ENCODE measurements at places on chromosomes 4 and X.

DNA sequence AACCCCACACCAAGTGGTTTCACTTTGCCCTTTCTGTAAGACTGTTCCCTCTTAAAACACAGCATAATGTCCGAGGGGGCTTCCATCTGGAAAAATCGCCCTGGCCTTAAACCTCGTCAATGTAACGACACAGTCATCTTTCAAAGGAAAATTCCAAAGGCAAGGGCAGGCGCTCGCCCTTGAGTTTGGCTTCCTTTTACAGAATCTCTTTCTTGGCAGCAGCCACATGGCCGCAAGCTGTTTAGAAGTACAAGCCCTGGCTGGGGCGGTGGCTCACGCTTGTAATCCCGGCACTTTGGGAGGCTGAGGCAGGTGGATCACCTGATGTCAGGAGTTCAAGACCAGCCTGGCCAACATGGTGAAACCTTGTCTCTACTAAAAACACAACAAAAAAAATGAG lies 27.1 kb upstream of the GRPEL1 start:
- DNase-seq: no peak

DNA sequence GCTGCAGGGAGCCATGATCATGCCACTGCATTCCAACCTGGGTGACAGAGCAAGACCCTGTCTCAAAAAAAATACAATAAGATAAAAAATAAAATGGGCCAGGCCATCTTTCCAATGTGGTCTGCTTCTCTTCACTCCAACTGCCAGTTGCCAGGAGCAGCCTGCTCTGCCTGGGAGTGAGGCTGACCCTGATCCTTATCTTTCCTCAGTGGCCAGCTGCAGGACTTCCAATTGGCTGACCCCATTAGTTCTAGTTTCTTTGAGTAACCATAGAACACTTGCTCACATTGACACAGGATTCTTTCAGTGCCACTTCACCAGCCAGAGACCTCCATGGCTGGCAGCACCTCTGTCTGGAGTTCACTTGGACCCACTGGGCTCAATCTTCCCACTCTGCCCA lies 258.6 kb downstream of the MID1IP1 start:
- DNase-seq: no peak

DNA sequence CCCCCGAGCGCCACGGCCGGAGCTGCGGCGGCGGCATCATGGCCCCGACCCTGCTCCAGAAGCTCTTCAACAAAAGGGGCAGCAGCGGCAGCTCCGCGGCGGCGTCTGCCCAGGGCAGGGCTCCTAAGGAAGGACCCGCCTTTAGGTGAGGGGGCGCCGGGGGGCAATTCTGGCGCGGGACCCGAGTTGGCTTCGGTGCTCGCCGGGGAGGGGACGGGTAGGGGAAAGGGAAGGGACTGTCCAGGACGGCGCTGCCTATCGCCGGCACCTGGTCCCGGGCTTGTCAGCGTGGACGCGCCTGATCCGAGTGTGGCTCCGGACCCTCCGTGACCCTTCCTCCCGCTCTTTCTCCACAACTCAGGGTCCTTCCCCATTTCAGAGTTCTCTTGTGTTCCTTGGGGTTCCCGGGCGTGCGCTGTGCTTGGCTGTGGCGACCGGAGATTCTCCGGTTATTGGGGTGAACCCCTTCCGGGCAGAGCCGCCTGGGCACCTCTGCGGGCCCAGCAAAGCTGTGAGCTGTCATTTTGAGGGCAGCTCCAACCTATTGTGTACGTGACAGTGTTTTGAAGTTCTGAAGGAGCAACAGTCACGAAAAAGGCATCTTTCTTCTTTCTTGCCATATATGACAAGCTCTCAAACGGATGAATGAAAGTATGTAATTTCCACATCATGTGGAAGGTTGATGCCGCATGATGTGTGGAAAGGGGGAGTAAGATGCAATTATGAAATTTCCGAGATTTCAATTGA lies 522 bp downstream of the FNIP2 start:
- peak; percentile 3 for DNase-seq

DNA sequence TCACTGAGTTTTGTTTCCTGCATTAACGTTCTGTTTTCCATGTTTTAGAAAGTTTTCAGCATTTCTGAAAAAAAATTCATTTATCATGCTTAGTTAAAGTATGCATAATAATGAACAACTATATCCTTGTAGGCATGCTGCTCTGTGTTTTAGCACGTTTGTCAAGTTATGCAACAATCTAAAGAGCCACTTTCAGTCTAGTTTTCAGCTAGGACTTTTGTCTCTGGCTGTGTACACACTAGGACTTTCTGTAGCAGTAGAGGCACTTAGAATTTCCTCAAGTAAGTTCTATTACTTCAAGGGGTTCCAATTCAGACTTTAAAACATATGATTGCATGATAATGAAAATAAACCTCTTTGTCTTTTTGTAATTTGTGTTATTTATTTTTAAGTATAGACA lies 12.4 kb downstream of the DCAF8L1 start:
- DNase-seq: no peak

DNA sequence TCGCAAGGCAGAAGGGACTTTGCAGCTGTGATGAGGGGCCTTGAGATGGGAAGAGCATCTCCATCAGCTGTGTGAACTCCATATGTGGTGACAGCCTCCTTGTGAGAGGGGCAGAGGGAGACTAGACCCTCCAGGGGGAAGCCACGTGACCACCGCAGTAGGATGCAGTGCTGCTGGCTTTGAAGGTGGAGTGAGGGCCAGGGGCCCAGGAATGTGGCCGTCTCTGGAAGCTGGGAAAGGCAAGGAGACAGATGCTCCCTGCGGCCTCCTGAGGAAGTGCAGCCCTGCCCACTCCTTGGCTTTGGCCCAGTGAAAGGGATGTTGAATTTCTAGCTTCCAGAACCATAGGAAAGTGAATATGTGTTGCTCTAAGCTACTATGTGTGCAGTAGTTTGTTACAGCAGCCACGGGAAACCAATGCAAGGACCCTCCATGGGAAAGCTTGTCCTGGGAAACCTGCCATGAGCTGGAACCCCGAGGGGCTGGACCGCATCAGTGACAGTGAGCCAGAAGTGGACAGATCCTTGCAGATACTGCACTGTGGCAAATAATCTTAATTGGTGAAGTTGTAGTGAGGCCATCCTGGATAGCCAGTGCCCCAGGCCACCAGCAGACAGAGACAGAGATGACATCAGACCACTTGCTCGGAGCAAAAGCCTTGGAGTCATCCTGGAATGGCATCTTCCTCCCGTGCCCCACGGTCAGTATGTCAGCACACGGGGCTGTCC lies 35.4 kb upstream of the SORCS2 start:
- no peak for DNase-seq

DNA sequence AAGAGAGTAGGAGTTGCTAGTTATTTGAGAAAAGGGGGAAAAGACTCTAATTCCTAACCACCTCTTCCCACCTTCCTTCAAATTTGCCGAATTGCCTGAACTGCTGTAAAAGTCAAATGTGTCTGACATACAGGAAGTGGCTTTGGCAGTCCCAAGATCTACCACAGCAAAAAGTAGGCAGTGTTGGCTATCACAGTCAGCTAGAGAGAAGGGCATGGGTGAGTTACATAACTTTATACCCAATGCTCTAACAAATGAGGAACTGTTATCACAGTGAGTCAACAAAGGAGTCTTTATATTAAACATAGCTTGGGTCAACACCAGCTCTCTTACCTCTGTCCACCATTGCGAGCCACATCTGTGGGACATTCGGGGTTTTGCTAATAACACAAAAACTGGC lies 2.4 kb upstream of the MBNL3 start:
- DNase-seq: no peak

Measured in activated CD8-positive, alpha-beta memory T cell treated with anti-CD3 and anti-CD28 coated beads for 1 hour (primary cell).